ENCODE measurements at places on chromosomes 4 and X.

DNA sequence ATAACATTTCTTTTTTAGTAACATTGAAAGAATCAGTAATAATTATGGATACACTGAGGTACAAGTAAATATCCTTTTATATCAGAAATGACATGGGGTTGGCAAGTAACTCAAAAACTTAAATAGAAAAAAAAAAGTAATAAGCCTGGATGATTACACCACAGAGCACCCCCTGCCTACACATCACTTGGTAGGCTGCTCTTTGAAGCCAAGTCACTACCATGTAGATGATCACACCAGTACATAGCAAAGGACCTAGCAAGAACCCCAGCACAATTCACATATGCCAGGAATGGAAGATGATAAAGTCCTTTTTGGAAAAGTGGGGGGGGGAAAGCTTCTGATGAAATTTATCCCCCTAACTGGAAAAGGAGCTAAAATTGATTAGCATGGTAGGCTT is 56.9 kb downstream of the METTL14 start:
- DNase-seq, result no peak

DNA sequence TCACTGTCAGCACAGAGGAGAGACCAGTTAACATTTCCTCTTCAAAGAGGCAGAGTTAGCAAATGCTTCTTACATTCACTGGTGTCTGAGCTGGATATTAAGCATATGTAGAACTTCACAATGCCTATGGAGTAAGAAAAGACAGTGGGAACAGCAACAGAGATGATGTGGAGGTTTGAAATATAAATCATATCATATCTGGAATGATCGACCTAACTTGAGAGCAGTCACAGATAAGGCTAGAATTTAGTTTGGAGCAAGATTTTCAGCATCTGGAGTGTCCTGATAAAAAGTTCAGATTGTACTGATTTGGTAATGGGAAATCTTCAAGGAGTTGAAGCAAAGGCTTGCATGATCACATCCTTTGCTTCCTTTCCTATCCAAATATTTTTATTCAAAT is 90.5 kb upstream of the ANKRD50 start:
- no peak for DNase-seq

GRCh38 chr4:152359208-152360044 is 176.5 kb downstream of the FBXW7 start:
- no peak for DNase-seq

- no peak for DNase-seq
Measured at GRCh38 chrX:45479835-45480422, 279.3 kb upstream of the DIPK2B start.

- DNase-seq, result no peak
Measured at GRCh38 chr4:138869165-138869564, 146.4 kb upstream of the NOCT start.

GRCh38 chr4:8549352-8549931 is 30.8 kb upstream of the GPR78 start:
- no peak for DNase-seq

DNA sequence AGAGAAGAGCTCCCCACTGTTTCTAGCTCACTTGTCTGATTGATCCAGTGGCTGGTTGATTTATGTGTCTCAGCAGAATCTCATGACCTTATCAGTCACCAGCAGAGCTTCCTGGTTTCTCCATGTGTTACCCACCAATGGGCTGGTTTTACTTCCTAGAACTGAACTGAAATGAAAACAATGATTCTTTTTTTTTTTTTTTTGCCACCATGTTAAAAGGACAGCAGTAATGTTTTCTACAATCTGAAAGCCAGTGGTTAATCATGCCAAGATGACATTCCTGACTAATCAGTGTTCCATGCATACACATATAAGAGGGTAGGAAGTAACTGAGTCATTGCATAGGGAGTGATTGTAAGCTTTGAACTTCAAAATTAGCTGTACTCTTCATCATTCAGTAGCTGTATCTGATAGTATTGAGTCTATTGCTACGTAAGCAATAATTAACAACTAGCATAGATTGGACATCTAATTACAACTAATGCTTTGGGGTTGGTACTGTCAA is 67.7 kb downstream of the SLC4A4 start:
- DNase-seq, result no peak

DNA sequence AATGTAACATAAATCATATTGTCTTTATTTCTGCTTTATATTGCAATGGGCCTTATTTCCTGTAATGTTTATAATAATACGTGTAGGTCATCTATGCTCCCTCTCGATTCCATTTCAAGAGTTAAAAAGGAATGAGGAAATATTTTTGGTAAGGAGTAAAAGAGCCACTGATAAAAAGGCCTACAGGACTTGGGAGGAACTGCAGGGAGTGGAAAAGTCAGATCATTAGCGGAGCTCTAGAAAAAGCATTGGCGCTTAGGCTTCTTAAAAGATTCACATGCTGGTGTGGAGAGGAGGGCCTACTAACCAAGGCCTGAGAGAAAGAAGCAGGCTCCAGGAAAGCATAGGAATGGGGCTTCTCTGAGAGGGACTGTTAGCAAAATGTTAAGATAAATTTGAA is 82.9 kb upstream of the PNPLA4 start:
- no peak for DNase-seq

DNA sequence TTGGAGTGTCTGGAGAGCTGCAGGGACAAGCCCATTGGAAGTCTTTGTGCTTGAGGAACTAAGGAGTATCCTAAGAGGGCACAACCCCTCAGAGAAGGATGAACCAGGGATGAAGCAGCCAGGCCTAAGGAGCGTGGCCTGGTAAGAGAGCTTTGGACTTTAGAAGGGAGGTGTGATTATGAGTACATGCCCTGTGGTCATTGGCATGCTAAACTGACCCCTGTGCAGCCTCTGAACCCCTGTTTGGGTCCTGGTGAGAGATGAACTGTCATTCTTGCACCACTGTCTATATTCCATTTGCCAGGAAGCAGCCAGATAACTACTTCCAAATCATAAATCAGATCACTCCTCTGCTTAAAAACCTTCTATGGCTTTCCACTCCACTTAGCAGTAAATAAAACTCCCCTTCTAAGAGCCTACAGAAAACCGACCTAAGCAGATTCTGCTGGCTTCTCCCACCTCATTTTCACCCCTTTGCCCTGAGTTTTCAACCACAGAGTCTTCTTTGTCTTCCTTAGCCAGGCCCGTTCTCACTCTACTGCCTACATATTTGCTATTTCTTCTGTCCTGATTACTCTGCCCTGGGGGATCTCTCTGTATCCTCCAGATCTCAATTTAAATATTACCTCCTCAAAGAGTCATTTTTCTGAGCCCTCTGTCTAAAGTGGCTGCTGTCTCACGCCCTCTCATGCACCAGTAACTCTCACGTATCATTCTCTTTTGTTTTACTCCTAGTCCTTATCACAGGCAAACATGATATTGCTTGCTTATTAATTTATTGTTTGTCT is 56.7 kb downstream of the MID1IP1 start:
- DNase-seq, result no peak

DNA sequence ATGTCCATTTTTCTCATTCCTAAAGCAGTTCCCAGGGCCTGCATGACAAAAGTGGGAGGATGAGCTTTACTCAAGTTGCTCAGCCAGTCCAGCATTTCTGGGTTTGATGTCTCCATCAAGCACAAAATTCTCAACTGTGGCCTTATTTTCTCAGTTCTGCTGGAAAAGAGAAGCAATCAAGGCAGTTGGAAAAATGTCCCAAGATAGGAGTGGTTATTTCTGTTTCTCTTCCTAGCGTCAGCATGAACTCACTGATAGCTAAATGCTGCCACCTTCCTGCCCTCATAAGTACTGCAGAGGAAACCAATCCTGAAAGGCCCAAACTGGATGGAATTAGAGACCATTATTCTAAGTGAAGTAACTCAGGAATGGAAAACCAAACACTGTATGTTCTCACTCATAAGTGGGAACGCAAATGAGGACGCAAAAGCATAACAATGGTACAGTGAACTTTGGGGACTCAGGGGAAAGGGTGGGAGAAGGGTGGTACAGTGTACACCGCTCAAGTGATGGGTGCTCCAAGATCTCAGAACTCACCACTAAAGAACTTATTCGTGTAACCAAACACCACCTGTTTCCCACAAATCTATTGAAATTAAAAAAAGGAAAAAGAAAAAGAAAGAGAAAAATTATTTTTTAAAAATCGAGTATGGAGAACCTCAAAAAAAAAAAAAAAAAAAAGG is 29.6 kb downstream of the ADH7 start:
- peak; percentile 80 for DNase-seq

DNA sequence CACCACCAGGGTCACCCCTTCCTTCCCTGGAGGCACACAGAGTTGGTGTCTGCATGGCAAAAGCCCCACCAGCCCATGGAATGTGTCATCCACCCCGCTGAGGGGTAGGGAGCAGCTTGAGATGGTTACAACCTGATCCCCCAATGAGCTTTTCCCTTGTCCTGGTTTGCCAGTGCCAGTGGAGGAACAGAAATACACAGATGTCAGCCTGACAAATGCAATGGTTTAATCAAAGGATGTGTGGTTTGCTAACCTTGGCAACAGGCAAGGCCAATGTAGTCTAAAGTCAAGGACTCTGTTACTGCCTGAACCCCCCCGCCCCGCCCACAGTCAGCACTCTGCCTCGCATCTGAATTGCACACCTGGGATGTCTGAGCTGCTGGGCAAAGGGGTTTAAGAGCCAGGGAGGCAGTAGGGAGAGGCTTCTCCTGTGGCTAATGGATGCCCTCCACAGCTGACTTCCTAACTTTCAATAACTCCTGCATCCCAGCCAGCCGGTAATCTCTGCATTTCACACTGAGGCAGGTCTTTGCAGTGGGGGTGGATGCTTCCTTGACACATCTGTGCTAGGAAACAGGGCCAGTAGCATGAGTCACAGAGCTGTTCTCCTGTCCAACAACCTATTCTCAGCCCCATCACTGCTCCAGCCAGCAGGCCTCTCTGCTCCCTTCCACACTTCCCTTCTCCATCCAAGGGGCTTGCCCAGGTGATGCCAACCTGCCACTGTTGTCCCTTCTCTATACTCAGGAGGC is 137.5 kb downstream of the AMMECR1 start:
- DNase-seq, result no peak

DNA sequence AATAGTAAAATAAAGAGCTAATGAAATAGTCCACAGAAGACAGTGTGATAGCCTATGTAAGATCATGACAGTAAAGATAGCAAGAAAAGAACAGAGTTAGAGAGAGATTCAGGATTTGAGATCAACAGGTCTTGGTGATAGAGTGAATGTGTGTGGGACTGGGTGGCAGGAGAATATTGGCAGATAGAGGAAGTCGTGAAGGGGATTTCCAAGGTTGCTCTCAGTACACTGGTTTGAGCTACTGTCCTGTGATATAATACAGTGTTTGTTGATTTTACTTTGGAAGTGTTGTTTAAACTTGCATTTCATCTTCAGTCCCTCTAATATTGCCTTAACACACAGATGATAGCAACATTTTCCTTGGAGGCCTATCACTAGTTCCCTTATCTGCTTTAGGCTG is 44.1 kb downstream of the DTHD1 start:
- DNase-seq, result no peak

GRCh38 chrX:12890467-12890866 is 16.0 kb upstream of the TLR8 start:
- no peak for DNase-seq

DNA sequence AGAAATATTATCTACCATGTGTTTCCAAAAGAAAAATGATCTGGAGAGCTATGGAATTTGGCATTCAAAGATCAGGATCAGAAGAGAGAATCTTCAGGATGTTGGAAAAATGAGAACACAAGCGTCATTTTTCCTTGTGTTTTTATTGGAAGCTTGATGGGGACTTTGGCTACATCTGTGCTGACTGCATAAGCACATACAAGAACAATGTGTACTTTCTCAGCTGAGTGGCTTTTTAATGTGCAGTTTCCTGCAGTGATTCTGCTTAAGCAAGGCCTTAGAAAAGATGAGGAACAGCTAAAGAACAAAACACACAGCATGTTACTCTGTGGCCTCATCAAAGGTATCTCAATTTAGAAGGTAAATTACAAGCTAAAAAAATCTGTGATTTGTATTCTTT is 1039.9 kb downstream of the GLUD2 start:
- DNase-seq, result no peak

DNA sequence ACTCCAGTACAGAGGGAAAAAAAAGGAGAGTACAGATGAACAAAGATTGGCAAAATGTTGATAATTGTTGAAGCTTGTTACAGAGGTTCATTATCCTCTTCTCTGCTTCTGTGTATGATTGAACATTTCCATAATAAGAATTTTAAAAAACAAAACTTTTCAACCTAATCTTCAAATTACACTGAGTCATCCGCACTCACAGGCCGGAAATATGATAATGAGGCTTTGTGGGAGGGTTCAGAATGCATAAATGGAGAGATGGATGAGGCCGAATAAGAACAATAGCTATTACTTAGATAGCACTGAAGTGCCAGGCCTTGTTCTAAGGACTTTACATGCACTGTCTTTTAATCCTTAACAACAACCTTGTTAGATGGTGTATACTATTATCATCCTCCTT is 4.6 kb upstream of the ERCC6L start:
- DNase-seq, result no peak

- no peak for DNase-seq
Measured at GRCh38 chr4:82421796-82422560, 8.3 kb downstream of the HNRNPDL start.

DNA sequence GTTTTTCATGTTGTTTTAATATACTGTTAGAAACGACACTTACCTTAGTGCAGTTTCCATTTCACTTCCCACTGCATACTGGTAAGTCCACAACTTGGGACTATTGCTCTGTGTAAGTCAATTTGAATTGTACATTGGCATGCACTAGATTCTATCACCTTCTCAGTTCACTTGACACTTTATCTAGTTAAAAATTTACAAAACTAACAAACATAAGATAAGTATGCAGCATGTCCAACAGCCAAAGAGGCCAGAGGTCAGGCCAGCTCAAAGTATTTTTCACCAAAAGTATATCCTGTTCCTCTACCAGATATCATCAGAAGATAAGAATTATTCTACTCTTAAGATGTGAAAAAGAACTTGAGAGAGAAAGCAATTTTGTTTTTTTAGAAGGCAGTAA is 75.9 kb downstream of the QRFPR start:
- DNase-seq, result no peak

GRCh38 chr4:155445306-155445705 is 68.5 kb upstream of the MAP9 start:
- DNase-seq, result no peak

DNA sequence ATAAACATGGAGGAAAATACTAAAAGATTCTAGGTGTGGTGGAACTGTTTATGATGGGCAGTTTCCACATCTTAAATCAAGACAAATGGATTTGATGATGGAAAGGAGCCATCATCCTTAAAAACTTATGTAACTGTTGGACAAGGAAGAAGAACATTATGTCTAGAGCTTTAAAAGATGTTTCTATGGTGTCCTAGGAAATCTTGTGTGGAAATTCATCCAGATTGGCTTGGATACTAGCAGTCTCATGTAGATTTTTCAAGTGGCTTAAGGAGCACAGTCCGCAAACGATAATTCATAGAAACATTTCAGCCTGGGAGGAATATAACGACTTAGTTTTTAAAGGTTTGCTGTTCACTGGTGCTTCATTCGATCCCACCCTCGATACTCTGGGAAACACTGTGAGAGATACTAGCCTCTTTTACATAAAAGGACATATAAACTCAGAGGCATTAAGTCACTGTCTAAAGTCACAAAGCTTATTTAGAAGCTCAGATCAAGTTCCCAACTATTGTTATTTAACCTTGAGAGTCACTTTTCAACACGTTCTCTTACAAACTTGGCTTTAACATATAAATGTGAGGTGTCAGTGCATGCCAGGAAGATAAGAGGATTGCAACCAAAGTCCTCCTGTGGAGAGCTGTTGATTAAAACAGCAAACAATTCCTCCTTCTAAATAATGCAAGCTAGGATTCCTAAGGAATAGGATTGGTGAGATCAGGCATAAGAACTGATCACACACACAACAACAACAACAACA is 135.7 kb upstream of the SCML1 start:
- no peak for DNase-seq
